ENCODE measurements at places on chromosomes 2 and 18.

- H3K27me3 ChIP-seq = no peaks in the 10 kb centered on the region
- H3K36me3 ChIP-seq = no peaks in the 10 kb centered on the region
- no peaks in the 10 kb centered on the region for H3K4me1 ChIP-seq
- no peak overlapping the region for H3K27ac ChIP-seq
- no peak for DNase-seq
Observed at GRCh38 chr2:180876506-180876905, 103.9 kb upstream of the UBE2E3 start.

DNA sequence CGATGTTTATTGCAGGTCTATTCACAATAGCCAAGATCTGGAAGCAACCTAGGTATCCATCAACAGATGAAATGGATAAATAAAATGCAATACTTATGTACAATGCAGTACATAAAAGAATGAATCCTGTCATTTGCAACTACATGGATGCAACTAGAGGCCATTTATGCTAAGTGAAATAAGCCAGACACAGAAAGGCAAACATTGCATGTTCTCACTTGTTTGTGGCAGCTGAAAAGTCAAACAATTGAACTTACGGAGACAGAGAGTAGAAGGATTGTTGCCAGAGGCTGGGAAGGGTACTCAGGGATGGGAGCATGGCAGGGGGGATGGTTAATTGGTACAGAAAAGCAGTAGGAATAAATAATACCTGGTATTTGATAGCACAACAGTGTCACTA is 563.9 kb downstream of the TMX3 start:
- no peak overlapping the region for H3K4me3 ChIP-seq
- no peaks in the 10 kb centered on the region for H3K36me3 ChIP-seq
- peaks cover 18% of the 10 kb centered on the region for H3K4me1 ChIP-seq

GRCh38 chr18:79784965-79785770 is 12.6 kb upstream of the KCNG2 start:
- H3K27ac ChIP-seq = no peak overlapping the region
- no peaks in the 10 kb centered on the region for H3K36me3 ChIP-seq
- H3K4me3 ChIP-seq = no peak overlapping the region
- DNase-seq = no peak
- peaks cover 58% of the 10 kb centered on the region for H3K27me3 ChIP-seq

DNA sequence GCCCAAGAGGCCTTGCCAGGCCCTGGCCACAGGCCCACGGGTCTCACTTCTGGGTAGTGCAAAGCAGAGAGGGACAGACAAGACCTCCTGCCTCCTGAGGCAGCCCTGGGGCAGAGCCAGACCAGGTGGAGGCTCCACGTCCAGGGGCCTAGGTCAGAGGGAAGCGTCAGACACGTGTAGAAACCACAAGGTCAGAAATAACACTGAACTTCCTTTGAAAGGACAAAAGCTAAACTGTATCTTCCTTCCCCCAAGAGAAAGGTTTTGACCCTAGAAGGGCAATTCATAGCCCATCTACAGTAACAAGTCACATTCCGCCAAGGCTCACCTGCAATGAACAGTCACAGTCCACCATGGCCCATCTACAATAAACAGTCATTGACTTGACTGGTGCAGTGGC is 17.9 kb downstream of the SDC1 start:
- peaks cover 11% of the 10 kb centered on the region for H3K36me3 ChIP-seq
- no peak for DNase-seq
- H3K4me3 ChIP-seq = no peak overlapping the region
- H3K27ac ChIP-seq = no peak overlapping the region
- no peaks in the 10 kb centered on the region for H3K27me3 ChIP-seq

DNA sequence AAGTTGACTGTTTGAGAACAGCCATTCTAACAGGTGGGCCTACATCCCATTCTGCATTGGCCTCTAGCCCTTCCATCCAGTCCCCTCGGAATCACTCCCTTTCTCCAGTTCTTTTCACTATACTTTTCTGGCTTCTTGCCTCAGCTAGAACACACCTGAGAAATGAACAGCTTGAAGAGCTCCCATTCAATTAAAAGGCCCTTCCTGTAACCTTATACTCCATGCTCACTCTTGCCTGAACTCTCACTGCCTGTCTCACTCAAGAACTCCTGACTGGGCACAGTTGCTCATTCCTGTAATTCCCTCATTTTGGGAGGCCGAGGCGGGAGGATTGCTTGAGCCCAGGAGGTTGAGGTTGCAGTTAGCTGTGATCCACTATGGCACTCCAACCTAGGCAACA is 23.6 kb downstream of the CHRNA1 start:
- no peaks in the 10 kb centered on the region for H3K4me1 ChIP-seq
- H3K4me3 ChIP-seq = no peak overlapping the region
- H3K27ac ChIP-seq = no peak overlapping the region
- no peaks in the 10 kb centered on the region for H3K36me3 ChIP-seq

DNA sequence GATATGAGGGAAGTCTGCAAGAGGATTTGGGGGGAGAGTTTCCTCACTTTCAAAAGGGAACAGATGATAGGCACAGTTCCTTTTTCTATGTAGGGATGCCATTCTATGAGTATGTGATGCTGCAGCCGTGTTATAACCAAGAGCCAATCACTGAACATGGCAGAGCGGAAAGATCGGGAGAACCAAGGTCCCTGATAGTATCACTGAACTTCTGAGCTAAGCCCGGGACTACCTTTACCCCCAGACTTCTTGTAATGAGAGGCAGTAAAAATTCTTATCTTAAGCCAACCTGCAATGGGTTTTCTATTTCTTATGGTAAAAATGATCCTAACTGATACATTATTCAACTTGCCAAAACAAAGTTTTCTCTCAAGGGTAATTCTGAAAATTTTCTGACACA is 21.6 kb upstream of the SLC1A4 start:
- no peak overlapping the region for H3K27ac ChIP-seq
- no peak overlapping the region for H3K4me3 ChIP-seq
- no peaks in the 10 kb centered on the region for H3K27me3 ChIP-seq
- no peaks in the 10 kb centered on the region for H3K4me1 ChIP-seq
- DNase-seq = no peak

DNA sequence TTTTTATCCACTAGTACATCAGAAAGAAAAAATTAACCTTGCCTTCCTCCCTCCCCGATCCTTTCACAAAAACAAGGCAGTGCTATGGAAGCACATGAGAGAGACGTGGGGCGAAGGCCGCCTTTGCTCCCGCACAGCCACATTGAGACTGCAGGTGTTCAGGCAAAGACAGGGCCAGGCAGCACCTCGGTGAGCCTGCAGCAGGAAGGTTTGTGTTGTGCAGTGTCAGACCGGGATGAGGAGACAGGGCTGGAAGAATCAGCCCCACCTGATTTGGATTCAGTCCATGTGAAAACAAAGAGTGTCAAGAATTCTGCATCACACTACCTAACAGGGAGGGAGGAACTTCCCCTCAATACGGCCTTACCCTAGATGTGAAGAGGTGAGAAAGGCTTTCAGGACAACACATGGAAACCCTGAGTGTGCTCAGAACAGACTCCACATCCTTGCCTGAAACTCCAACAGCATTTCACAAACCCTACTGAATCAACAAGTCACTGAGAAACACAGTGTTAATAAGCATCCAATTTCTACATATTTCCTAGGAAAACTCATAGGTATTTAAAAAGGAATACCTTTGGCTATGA is 59.6 kb downstream of the HDAC4 start:
- H3K4me1 ChIP-seq = peaks cover 17% of the 10 kb centered on the region
- H3K27me3 ChIP-seq = no peaks in the 10 kb centered on the region
- no peak overlapping the region for H3K4me3 ChIP-seq
- no peak for DNase-seq
- peaks cover 20% of the 10 kb centered on the region for H3K36me3 ChIP-seq
- peak overlapping the region; percentile 6 for H3K27ac ChIP-seq

DNA sequence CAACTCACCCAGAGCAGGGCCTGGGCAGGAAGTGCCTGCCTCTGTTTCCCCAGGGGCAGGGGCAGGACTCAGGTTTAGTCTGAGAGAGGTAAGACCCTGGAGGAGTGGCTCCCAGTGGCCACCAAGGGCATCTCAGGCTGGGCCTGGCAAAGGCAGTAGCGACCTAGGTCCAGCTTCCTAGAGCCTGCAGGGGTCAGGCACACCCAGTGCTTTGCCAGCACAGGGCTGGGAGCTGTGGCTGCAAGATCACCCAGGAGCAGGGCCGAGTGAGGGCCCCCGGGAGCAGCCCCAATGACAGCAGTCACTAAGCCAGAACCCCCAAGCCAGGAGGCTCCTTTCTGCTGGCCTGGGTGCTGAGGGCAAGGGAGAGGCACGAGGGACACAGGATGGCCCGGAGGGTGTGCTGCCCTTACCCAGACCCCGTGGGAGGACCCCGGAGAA is 8.8 kb upstream of the DUSP2 start:
- no peak overlapping the region for H3K4me3 ChIP-seq
- DNase-seq = no peak
- H3K36me3 ChIP-seq = no peaks in the 10 kb centered on the region
- H3K27ac ChIP-seq = peak overlapping the region; percentile 14
- peaks cover 23% of the 10 kb centered on the region for H3K4me1 ChIP-seq
- H3K27me3 ChIP-seq = peaks cover 3% of the 10 kb centered on the region

DNA sequence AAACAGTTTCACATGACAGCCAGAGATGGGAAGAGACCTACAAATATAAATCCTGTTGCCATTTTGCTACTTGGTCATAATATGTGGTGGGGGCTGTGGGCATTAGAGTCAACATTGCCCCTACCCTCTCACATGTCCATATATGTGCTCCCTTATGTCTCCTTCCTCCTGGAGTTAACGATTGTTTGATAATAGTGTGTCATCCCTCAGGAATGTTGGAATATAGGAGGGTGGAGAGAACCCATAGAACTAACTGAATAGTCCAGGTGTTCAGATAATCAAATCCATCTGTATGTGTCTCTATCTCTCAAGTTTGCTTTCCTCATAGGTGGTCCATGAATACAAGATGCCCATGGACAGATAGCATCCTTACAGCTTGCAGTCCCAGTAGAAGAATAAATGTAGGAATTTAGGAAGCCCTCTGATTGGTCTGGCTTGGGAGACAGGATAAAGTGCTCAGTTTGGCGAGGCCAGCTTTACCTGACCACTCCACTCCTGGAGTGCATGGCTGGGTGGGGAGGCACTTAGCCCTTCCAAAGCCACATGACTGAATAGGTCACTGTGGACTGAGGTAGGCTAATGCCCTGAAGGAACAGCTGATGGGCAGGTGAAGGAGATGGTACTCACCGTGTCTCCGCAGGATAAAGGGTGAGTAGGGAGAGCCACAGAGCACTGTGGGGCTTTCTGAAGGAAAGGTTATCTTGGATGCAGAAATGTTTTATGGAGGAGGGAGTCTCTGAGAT is 166.9 kb downstream of the CDCA7 start:
- no peak for DNase-seq
- H3K36me3 ChIP-seq = no peaks in the 10 kb centered on the region
- no peak overlapping the region for H3K4me3 ChIP-seq
- H3K27me3 ChIP-seq = no peaks in the 10 kb centered on the region

DNA sequence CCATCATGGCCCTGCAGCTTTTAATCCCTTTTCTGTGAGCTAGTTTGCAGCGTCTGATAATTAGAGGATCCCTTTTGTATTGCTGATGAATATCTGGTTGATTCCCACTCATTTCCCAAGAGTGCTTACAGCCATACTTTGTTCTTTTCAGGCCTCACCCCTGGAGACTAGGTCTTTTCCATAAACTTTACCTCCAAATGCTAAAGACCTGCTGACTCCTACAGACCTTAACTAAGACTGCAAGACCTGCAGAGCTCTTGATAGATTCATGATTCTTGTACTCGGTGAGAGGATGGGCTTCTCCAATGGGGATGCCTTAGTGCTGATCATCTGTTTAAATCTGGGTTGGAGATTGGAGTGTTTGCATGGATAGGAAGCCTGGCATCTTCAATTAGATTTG is 33.1 kb upstream of the DYNAP start:
- H3K4me1 ChIP-seq = no peaks in the 10 kb centered on the region
- no peak overlapping the region for H3K27ac ChIP-seq
- no peak for DNase-seq
- H3K27me3 ChIP-seq = no peaks in the 10 kb centered on the region

GRCh38 chr18:12895014-12895413 is 11.0 kb upstream of the PTPN2 start:
- no peak for DNase-seq
- H3K27ac ChIP-seq = no peak overlapping the region
- no peak overlapping the region for H3K4me3 ChIP-seq

DNA sequence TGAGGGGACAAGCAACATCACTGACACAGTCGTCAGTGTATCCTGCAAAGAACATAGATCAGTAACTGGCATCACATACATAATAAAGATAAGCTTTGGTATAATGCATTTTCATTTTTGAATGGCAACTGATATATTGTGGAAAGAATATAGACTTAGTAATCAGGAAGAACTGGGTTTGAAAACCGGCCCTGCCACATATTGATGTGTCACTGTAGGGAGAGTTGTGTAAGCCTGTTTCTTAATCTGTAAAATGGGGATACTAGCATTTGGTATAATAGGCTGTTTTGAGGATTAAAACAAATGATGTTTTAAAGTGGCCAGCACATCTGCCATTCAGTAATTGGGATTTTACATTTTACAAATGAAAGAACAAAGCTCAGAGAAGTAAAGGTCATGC is 277.8 kb upstream of the CNTNAP5 start:
- no peaks in the 10 kb centered on the region for H3K27me3 ChIP-seq
- H3K4me3 ChIP-seq = no peak overlapping the region
- no peak for DNase-seq

- H3K27me3 ChIP-seq = no peaks in the 10 kb centered on the region
- H3K4me1 ChIP-seq = peaks cover 2% of the 10 kb centered on the region
- no peak overlapping the region for H3K4me3 ChIP-seq
- no peak for DNase-seq
- no peak overlapping the region for H3K27ac ChIP-seq
- peaks cover 12% of the 10 kb centered on the region for H3K36me3 ChIP-seq
Observed at GRCh38 chr2:53777134-53777533, 9.5 kb downstream of the CHAC2 start.

- peaks cover 8% of the 10 kb centered on the region for H3K27me3 ChIP-seq
- no peak for DNase-seq
- H3K27ac ChIP-seq = no peak overlapping the region
- H3K36me3 ChIP-seq = no peaks in the 10 kb centered on the region
- peak overlapping the region; percentile 95 for H3K4me3 ChIP-seq
Observed at GRCh38 chr2:25044011-25044410, 2.1 kb downstream of the EFR3B start.

GRCh38 chr18:28018351-28018750 is 158.6 kb downstream of the CDH2 start:
- H3K4me1 ChIP-seq = peaks cover 32% of the 10 kb centered on the region
- H3K27ac ChIP-seq = no peak overlapping the region
- DNase-seq = no peak
- no peak overlapping the region for H3K4me3 ChIP-seq
- H3K36me3 ChIP-seq = peaks cover 7% of the 10 kb centered on the region
- H3K27me3 ChIP-seq = no peaks in the 10 kb centered on the region

GRCh38 chr2:145654746-145655145 is 1134.8 kb upstream of the ZEB2 start:
- no peak overlapping the region for H3K4me3 ChIP-seq
- no peaks in the 10 kb centered on the region for H3K27me3 ChIP-seq
- peaks cover 14% of the 10 kb centered on the region for H3K4me1 ChIP-seq
- no peaks in the 10 kb centered on the region for H3K36me3 ChIP-seq

- peaks cover 21% of the 10 kb centered on the region for H3K4me1 ChIP-seq
- H3K4me3 ChIP-seq = no peak overlapping the region
- no peak overlapping the region for H3K27ac ChIP-seq
Observed at GRCh38 chr2:237726401-237726830, 72.2 kb upstream of the RBM44 start.

- H3K36me3 ChIP-seq = no peaks in the 10 kb centered on the region
- H3K27me3 ChIP-seq = peaks cover 34% of the 10 kb centered on the region
- H3K27ac ChIP-seq = no peak overlapping the region
- no peak for DNase-seq
Observed at GRCh38 chr18:79596446-79597175, 83.0 kb upstream of the CTDP1 start.

GRCh38 chr2:144522176-144522896 is 2.4 kb upstream of the ZEB2 start:
- H3K4me1 ChIP-seq = peaks cover 45% of the 10 kb centered on the region
- H3K36me3 ChIP-seq = no peaks in the 10 kb centered on the region
- no peaks in the 10 kb centered on the region for H3K27me3 ChIP-seq
- peak overlapping the region; percentile 90 for H3K4me3 ChIP-seq

Data from neural crest cell (in vitro differentiated cells).